Smooth muscle cell of the pulmonary artery (primary cell): ENCODE measurements at places on chromosomes 6 and 20. TPM values are rescaled to one million over a fixed set of nuclear protein-coding genes. Genes with fewer than 3 reads are reported as not detected.

The ABRACL gene
- total RNA-seq, result 15.7 and 17.8 TPM in 2 replicates

The C2 gene
- total RNA-seq, result 1.7 and 4.7 TPM in 2 replicates

The EGFL8 gene
- total RNA-seq, result 1.4 and 1.5 TPM in 2 replicates

The HS3ST5 gene
- not detected in 2 replicates for total RNA-seq
